ENCODE measurements at places on chromosomes 7 and 10.

- DNase-seq, result no peak
Measured at GRCh38 chr10:90168244-90168643, 466.9 kb downstream of the KIF20B start.

DNA sequence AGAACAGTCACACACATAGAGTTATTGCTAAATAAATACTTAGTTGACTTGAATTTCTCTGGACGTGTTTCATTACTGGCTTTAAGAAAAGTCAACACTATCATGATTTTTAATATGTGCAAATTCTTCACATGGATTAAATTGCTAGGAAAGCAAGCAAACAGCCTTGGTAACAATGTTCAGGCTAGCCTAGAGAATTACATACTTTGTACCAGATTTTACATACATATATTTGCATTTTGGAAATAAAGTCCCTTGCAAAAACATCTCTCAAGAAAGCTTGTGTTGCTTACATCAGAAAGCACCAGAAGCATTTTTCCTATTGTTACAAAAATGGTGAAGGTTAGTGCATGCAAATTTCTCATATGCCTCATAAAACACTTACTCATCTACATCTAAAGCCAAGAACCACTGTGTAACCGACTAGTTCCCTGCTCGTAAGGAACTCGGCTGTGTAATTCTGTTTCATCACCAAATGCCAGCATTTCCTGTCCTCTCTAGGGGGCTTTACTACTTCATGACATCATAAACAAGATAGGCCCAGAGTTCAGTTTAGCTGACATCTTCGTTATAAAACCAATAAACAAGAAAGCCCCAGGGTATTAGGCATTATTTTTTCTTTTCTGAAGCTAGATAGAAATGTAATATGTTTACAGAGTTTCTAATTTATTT is 87.8 kb downstream of the CFAP58 start:
- no peak for DNase-seq

- no peak for DNase-seq
Measured at GRCh38 chr7:84792231-84792893, 394.5 kb downstream of the SEMA3D start.

- DNase-seq, result peak; percentile 79
Measured at GRCh38 chr10:103276896-103277712, at the start of gene INA. TSS of gene INA (plus strand) at chr10:103277138. CDS start at chr10:103277212, 74 bp downstream.

- no peak for DNase-seq
Measured at GRCh38 chr10:22447068-22447467, 101.8 kb downstream of the SPAG6 start.

DNA sequence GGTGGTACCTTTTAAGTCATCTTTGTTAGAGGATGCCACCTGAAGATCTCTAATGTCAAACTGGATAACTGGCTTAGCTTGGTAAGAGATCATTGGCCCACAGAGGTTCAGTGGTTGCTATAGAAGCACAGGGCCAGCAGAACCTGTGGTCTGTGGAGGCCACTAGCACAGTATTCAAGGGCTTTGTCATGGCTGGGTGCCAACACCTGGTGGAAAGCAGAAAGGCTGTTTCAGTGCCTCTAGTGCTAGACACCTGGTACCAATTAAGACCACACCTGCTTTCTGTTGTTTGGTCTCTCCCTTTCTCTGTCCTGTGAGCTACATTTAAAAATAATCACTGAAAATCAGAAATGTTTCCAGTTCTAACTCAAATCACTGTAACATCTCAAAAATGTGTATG is 10.0 kb upstream of the PCGF5 start:
- no peak for DNase-seq

DNA sequence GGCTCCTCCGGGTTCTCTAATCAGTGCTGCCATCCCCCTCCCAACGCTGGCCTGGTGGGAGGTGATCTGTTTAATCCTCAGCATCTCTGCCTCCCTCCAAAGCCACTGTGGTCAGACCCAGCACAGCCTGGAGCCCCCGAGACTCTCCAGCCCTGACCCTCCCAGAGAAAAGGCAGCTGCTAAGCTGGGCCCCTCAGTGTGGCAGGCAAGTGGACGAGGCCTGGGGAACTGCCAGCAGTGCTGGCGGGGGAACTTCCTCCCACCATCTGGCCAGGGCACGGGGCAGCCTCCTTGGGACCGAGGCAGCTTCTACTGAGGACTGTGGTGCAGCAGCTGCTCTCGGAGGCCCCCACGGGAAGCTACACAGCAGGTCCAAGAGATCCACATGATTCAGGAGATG is 51.1 kb downstream of the DPYSL4 start:
- DNase-seq, result peak; percentile 68

- peak; percentile 76 for DNase-seq
Measured at GRCh38 chr7:516606-517456, 2.8 kb downstream of the PDGFA start.

DNA sequence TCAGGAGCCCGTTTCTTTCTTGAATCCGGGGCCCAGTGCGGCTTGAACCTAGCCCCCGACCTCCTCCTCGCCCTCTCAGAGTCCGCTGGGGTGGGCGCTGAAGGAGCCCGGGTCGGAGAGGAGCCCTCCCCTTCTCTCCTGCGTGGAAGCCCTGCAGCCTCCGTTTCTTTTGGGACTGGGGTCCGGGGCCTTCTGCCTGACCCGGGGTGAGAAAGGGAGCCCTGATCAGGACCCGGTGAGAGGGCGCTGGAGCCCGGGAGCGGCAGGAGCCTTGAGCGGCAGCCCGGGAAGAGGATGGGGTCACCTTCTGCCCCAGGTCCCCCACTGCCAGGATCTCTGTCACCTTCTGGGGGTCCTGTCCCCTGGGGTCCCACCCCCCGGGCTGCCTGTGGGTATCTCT is 162.3 kb downstream of the ZNF33B start:
- no peak for DNase-seq

- no peak for DNase-seq
Measured at GRCh38 chr7:90629297-90629918, 33.3 kb downstream of the CDK14 start.

GRCh38 chr7:132171130-132171576 is 405.1 kb downstream of the PLXNA4 start:
- no peak for DNase-seq

DNA sequence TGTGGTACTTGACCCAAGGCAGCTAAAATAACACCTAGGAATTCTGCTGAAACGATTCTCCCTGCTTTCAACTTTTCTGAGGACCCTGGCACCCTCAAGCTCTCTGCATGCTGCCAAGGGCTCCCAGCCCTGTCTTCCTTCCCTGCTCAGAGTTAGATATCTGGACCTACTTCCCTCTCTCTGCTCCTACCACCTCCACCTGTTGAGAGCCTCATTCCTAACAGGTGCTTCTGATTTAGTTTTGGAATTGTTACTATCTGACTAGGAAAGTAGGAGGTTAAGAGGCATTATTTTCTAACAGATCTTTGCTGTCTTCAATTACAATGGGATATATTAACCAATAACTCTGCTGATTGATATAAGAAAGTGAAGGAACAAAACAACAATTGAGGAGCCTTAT is 253.8 kb downstream of the FZD1 start:
- DNase-seq, result no peak

DNA sequence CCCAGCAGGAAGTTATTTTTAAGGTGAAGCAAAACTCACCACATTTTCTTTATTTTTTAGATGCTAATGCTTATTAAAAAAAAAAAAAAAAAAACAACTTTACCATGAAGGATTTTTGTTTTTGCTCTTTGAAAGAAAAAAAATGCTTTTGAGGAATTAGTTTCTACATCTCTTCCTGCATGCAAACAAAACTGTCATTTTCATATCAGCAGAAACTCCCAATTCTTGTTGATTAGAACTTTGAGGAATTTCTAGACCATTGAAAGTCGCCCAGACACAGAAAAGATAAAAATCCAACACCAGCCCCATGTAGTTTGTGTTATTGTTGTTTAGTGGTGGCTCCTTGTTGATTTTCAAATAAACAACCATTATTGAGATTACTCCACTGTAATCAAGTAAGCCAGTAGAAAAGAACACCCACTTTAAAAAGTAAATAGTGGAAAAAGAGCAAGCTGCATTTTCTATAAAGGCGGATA is 14.3 kb downstream of the SKIDA1 start:
- DNase-seq, result no peak

DNA sequence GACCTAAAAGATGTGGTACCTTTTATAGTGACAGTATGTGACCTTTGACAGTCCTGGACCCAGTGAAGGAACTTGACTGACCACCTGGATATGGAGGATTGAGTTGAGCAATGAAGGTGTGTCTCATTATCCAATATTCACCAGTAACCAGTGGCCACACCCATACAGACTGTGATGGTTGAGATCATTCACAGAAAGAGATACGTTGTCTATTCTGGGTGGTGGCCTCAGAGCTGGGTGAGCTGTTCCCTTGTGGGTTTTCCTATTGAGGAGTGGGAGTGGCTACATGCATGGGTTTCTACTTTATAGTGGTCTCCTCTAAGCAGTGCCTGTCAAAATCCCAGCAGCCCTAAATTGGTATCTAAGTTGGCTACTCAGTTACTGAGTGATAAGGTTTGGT is 507.4 kb downstream of the SORCS3 start:
- DNase-seq, result no peak

GRCh38 chr10:100759331-100759730 is 13.9 kb downstream of the PAX2 start:
- DNase-seq, result no peak

DNA sequence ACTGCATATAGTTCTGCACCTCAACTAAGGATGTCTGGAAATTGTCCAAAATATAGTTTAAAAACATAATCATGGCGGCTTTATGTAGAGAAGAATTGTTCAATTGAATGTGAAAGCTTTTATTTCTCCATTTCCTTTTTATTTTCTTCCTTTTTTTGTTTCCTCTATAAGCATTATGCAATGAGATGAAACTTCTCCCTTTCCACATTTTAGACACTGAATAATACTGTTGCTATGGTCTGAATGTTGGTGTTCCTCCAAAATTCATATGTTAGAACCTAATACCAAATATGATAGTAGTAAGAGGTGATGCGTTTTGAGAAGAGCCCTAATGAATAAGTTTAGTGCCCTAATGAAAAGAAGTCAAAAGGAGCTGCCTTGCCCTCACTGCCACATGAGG is 175.0 kb downstream of the RNLS start:
- no peak for DNase-seq

DNA sequence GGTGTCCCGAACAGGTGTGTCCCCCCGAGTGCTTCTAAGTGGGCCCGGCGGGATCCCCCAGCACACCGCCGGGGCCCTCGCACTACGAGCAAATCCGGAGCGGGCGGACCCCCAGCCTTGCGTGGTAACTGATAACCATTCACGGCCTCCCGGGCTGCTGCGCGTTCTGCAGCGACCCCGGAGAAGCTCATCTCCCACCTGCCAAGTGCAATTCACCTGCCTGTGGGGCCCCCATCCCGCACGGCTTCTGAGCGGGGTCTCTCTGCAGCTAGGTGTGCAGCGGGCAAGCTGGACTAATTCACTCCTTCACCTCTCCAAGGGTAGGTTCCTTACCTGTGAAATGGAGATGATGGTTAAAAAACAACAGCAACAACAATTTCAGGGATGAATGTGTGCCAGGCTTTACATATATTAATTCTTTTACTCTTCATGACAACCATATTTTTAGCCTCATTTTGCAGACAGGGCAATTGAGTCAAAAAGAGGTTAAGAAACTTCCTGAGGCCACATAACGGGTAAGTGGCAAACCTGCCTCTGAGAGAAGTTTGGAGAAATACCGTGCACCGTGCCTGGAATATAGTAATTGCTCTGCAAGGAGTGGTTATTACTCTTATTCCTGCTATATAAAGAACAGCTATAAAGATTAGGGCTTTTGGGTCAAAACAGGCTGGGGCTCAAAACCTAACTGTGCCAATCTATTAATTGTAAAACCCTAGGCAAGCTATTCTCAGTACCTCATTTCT is 652 bp upstream of the PODXL start:
- DNase-seq, result no peak

DNA sequence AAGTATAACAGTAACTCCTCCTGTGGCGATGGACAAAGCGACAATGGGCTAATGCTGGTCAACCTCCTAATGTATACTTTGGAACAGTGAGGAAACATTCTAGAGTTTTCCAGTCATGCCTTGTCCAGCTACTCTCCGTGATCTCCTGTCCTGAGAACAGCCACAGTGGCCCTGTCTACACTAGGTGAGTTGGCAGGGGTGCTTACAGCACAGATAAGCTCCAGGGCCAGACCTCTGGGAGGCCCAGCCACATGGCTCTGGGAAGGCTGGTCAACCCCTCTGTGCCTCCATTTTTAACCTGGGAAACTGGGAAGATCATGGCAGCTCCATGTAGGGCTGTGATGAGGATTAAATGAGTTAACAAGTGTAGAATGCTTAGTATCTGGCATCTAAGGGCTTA is 57.0 kb downstream of the CLEC2L start:
- no peak for DNase-seq

DNA sequence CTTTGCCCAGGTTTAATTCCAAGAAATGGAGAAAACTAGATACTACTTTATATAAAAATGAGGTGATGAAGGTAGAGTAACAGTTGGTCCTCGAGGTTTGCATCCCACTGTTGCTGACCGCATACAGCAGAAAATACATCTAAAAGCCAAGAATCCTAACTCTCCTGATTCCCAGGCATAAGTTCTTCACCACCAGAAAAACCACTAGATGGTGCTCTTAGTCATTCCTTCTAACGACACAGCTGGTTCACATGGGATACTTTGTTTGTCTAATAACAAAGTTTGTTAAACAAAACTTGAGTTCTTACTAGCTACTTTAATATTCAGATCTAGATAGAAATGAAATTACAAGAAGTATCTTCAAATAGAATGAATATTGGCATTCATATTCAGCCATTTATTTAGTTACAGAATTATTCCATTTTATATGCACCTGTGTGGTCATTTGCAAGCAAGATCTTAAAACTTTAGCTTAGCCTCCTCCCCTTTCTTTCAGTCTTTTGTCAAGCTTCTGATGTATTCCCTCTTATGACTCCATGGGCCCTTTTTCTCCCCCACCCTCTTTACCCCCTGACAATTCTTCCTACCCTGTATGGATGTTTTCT is 54.1 kb upstream of the CYP26C1 start:
- DNase-seq, result no peak

DNA sequence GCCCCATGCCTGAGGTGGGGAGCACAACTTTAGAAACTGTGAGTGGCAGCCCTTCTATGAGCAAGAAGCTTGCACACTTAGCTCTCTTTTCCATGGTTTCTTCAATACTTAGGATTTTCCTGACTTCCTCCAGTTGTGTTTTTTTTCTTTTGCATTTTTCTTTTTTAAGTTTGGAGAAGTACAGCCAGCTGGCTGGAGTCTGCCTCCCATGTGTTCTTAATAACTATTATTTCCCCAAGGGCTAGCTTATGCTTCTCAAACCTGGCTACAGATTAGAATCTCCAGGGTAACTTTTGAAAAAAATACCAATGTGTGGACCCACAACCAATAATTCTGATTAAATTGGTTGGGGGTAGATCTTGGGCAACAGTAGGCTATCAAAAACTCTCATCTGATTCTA is 37.4 kb upstream of the MEOX2 start:
- no peak for DNase-seq

- DNase-seq, result no peak
Measured at GRCh38 chr10:593016-593415, 96.5 kb downstream of the DIP2C start.

GRCh38 chr10:69955211-69955805 is 97.3 kb upstream of the MACROH2A2 start:
- no peak for DNase-seq

Measured in ecto neural progenitor cell (in vitro differentiated cells).